ENCODE measurements at places on chromosomes 3 and 15.

DNA sequence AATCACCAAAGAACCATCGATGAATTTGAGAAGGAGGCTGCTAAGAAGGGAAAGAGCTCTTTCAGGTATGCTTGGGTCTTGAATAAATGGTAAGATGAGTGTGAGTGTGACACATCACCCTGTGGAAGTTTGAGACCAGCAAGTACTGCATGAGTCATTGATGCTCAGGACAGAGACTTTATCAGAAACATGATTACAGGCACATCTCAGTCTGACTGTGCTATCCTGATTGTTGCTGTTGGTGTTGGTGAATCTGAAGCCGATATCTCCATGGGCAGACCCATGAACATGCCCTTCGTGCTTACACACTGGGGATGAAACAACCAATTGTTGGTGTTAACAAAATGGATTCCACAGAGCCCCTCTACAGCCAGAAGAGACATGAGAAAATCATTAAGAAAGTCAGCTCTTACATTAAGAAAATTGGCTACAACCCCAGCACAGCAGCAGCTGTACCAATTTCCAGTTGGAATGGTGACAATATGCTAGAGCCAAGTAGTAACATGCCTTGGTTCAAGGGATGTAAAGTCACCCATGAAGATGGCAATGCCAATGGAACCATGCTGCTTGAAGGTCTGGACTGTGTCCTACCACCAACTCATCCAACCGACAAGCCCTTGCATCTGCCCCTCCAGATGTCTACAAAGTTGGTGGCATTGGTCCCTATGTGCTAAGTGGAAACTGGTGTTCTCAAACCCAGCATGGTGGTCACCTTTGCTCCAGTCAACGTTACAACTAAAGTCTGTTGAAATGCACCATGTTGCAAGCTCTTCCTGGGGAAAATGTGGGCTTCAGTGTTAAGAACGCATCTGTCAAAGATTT is 20.5 kb downstream of the TM4SF4 start:
- no peak for DNase-seq

- no peak for DNase-seq
These were observed 51.3 kb downstream of the CYP11A1 start for GRCh38 chr15:74316141-74316540.

- DNase-seq: no peak
These were observed 561.3 kb downstream of the IGSF11 start for GRCh38 chr3:118473343-118473742.

DNA sequence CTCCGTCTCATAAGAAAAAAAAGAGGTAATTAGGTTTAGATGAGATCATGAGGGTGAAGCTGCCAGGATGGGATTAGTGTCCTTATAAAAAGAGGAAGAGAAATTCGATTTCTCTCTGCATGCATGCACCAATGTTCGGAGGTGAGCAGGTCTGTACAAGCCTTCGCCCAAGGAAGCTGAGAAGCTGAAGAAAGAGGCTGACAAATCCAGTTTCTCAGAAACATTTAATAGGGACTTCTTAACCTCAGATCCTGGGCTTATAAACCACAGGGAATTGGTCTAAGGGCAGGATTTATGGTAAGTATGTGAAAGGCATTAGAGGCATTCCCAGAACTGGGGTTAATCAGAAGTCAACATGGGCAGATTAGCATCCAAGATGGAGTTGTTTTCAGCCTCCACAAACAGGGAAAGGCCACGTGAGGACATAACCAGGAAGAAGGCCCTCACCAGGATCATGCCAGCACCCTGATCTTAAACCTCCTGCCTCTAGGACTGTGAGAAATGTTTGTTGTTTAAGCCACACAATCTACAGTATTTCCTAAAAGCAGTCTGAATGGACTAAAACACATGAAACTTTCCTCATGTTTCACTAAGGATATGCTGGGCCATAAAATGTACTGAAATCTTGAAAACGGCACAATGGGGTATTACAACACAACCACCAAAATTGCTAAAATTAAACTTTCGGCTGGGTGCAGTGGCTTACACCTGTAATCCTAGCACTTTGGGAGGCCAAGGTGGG is 11.3 kb downstream of the SHISA5 start:
- no peak for DNase-seq

GRCh38 chr3:184337981-184338380 is 581 bp downstream of the FAM131A start:
- DNase-seq: no peak

DNA sequence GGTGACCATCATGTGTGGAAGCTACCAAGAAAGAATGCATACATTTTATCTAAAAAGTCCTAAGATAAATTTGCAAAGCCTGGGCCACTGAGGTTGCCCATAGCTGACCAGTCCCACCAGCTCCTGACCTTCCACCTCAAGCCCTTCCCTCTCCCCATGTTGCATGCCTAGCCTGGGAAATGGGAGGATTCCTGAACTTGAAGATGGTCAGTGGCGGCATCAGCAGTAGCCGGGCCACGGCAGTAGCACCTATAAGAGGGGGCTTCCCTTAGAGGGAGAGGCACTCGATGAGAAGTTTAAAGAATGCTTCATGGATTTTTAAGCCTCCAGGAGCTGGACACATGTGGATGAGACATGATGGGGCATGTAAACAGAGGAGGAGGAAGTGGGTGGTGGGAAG is 172.1 kb downstream of the KLF13 start:
- DNase-seq: no peak

GRCh38 chr3:46214751-46215352 is 6.7 kb upstream of the CCR1 start:
- DNase-seq: no peak

- DNase-seq: no peak
These were observed 1407.1 kb downstream of the SI start for GRCh38 chr3:163671201-163671600.
